ENCODE measurements at places on chromosomes 3 and 15. TPM values are rescaled to one million over a fixed set of nuclear protein-coding genes. Genes with fewer than 3 reads are reported as not detected.

DNA sequence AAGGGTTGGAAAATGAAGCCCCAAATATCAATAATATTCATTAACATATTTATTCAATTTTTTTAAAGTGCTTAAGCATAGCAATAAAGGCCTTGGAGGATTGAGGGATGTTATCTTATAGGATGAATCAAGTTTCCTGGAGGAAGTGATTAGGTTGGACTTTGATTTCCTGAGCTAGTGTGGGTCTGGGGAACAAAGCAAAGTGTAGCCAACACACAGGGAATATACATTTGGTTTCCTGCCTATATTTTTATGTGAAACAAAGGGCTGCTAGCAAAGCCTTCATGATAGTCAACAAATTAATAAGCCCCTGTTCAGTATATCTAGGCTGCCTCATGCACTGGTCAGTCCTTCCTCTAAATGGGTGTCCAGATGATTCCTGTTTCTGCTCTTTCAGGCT is 261.1 kb upstream of the IL12A start:
- no peak for DNase-seq
- no peak overlapping the region for H3K4me3 ChIP-seq
- H3K27ac ChIP-seq = no peak overlapping the region
- H3K27me3 ChIP-seq = no peaks in the 10 kb centered on the region

- H3K27ac ChIP-seq = no peak overlapping the region
- no peaks in the 10 kb centered on the region for H3K36me3 ChIP-seq
- H3K27me3 ChIP-seq = peaks cover 68% of the 10 kb centered on the region
- no peaks in the 10 kb centered on the region for H3K4me1 ChIP-seq
These were observed 9.6 kb upstream of the LAMP3 start for GRCh38 chr3:183172051-183172639.

AGTR1 gene
- total RNA-seq = not detected

DNA sequence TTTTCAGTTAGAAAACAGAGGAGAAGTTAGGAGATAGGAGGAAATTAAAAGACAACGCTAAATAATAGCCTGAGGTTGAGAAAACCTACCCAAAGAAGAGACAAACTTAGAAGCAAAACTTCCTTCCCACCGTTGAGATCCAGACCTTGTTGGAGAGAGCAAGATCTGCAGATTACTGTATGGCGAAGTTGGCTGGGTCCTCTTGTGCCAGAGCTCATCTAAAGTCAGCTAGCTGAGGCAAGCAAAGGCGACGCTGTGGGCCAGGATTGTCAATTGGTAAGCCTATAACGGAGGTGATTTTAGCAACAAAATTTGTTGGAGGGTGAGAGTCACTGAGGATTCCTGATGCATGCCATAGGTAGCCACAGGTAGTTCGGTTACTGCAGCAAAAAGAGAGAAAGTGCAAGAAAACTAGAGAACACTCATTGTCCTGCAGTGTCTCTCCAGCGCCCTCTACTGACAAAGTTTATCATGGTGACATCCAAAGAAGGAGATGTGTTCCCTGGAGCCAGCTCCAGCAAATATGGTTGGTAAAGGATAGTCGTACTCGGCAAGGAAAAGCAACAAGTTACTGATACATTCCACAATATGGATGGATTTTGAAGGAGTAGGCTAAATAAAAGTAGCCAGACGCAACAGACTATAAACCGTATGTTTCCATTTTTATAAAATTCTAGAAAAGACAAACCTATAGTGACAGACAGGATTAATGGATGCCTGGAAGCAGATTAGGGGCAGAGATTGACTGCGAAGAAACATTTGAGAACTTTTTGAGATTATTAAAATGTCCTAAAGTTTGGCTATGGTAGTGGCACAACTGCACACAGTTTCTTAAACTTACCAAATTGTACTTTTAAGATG is 9.8 kb upstream of the OR5K4 start:
- no peaks in the 10 kb centered on the region for H3K36me3 ChIP-seq
- H3K27me3 ChIP-seq = peaks cover 18% of the 10 kb centered on the region
- no peaks in the 10 kb centered on the region for H3K4me1 ChIP-seq
- H3K27ac ChIP-seq = no peak overlapping the region
- DNase-seq = peak; percentile 43

DNA sequence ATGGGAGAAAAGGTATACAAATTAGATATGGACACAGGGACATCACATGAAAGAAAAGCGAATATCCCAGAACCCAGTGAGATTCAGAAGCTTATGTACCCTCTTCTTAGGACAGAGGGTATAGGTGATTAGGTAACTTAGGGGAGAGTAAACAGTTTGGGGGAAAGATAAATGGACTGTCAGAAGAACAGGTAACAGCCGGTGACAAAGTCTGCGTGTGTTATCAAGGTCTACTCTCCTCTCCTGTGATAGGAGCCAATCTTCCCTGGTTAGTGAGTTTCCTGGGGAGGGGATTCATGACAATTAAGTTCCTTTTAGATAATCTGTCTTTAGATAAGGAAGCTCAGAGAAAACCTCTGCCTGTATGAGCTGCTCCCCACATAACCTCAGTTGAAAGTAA is 30.6 kb upstream of the SNRPN start:
- no peak overlapping the region for H3K4me3 ChIP-seq
- DNase-seq = no peak
- no peaks in the 10 kb centered on the region for H3K4me1 ChIP-seq
- H3K27me3 ChIP-seq = no peaks in the 10 kb centered on the region
- H3K27ac ChIP-seq = no peak overlapping the region
- no peaks in the 10 kb centered on the region for H3K36me3 ChIP-seq

P2RY14 gene
- total RNA-seq = not detected

- no peak for DNase-seq
- no peaks in the 10 kb centered on the region for H3K27me3 ChIP-seq
- no peaks in the 10 kb centered on the region for H3K4me1 ChIP-seq
- no peaks in the 10 kb centered on the region for H3K36me3 ChIP-seq
- no peak overlapping the region for H3K27ac ChIP-seq
These were observed 32.3 kb upstream of the OCA2 start for GRCh38 chr15:28131400-28131799.

DNA sequence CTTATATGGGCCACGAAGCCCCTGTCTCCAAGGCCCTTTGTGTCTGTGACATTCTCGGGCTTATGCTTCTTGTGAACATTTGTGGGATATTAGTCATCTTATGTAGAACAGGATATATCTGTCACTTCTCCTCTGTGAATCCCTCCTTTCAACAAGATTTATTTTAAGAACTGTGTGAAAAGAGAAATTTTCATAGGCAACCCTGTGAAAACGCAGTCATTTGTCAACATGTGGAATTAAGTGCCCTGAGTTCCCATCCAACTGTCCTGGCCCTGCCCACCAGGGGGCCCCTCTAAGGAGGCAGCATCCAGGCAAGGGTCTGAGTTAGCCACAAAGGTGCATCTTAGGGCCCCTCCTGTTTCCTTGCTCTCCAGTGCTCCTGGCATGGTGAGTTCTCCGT is 76.8 kb upstream of the CHRNA7 start:
- H3K27me3 ChIP-seq = no peaks in the 10 kb centered on the region
- H3K36me3 ChIP-seq = no peaks in the 10 kb centered on the region
- H3K27ac ChIP-seq = no peak overlapping the region
- DNase-seq = no peak
- H3K4me1 ChIP-seq = no peaks in the 10 kb centered on the region
- no peak overlapping the region for H3K4me3 ChIP-seq

MRPL47 gene
- total RNA-seq = 88.0 TPM

TRA2B gene
- 238 TPM for total RNA-seq

TERC gene
- 4.7 TPM for total RNA-seq

DNA sequence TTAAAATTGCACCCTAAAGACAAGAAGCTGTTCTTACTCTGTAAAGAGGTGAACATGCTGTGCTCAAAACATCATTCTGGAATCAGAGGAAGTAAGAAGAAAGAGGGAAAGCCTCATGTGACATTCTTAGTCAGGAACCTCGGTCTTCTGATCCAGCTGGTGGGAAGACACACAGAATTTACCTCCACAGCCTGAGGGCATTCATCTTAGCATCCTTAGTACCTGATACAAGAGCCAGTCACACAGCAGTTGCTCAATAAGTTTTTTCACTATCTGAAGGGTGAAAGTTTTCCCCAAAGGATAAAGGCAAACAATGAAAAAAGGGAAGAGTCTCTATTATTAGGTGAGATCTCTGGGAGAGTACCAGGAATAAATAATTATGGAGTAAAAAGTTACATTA is 116.8 kb downstream of the SEMA6D start:
- no peaks in the 10 kb centered on the region for H3K4me1 ChIP-seq
- no peaks in the 10 kb centered on the region for H3K36me3 ChIP-seq
- no peak for DNase-seq
- no peak overlapping the region for H3K27ac ChIP-seq
- no peaks in the 10 kb centered on the region for H3K27me3 ChIP-seq
- H3K4me3 ChIP-seq = no peak overlapping the region

- H3K4me1 ChIP-seq = peaks cover 43% of the 10 kb centered on the region
- no peak overlapping the region for H3K27ac ChIP-seq
- DNase-seq = no peak
These were observed 7.8 kb downstream of the TFG start for GRCh38 chr3:100717063-100717462.

DMXL2 gene
- total RNA-seq = 14.8 TPM

DNA sequence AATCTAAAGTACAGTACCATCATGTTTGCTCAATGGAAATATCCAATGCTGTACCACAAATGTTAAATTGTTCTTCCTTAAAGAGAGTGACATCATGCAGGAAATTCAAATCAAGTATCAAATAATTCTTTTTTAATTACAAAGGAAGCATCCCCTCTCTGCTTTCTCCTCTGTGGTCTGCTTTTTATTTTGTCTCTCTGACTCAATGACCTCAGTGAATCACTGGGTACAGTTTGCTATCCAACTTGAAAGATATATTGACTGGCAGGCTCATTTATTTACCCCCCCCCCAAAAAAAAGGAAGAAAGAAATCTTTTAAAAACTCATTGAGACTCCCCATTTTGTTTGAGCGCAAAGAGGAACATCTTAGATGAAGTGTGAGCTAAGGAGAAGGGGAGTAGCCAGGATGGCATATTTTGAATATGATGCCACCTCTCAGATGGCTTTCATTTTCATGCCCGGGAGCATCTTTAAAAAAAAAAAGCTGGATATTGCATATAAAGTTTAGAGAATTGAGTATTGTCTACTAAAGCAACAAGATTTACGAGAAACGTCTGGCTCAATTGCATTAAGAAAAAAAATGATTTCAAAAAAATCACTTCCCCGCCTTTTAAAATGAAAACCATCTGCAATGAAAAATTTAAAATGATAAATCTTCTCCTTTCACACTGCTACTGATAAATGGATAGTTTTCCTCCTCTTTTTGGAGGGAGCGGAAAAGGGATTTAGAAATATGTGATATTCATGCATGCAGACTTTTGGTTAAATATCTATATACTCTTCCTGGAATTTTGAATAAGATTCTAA is 307.1 kb upstream of the DPH6 start:
- no peak overlapping the region for H3K4me3 ChIP-seq
- DNase-seq = no peak
- H3K4me1 ChIP-seq = no peaks in the 10 kb centered on the region
- H3K27ac ChIP-seq = no peak overlapping the region
- no peaks in the 10 kb centered on the region for H3K27me3 ChIP-seq

DNAH12 gene
- total RNA-seq = 0.92 TPM

- H3K4me3 ChIP-seq = peak overlapping the region; percentile 91
- no peaks in the 10 kb centered on the region for H3K27me3 ChIP-seq
- no peak for DNase-seq
- H3K4me1 ChIP-seq = peaks cover 21% of the 10 kb centered on the region
- H3K27ac ChIP-seq = peak overlapping the region; percentile 87
- peaks cover 54% of the 10 kb centered on the region for H3K36me3 ChIP-seq
These were observed 507 bp downstream of the DIPK2A start for GRCh38 chr3:143972155-143972504.

Measured in Calu3 (cell line).